ENCODE measurements at places on chromosomes 7 and 10.

DNA sequence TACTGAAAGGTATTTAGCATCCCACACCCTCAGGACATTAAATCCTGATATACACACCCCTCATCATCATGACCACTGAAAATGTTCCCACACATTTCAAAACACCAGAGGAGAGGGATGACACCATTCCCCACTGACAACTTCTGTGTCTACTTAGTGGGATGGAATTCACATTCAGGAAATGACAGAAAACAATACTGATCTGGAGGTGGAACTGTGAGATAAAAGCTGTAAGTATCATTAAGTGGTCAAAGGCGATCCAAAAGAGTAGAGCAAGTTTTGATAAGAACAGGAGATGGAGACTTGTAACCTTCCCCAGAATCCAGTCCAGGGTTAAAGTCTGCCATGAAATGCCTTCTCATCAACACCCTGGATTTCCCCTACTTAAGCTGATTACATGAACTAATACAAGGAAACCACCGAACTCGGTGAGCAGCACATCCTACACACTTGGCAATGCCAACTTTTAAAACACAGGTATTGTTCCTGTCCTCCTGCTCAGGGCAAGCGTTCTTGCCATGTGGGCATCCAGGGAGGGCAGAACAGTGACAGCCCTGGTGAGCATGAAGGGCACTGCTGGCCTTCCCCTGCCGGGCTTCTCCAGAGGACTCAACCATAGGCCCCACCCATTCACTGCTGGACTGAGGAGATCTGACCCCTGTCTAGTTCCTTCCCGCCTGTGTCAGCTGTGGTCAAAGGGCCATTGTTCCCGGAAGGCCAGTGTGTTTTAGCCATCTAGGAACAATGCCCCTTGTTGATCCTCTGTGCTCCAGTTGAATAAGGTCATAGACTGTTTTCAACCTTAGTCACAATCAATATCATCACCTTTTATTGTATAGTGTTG, 85.0 kb downstream of the SGMS1 start:
- peak; percentile 42 for DNase-seq

DNA sequence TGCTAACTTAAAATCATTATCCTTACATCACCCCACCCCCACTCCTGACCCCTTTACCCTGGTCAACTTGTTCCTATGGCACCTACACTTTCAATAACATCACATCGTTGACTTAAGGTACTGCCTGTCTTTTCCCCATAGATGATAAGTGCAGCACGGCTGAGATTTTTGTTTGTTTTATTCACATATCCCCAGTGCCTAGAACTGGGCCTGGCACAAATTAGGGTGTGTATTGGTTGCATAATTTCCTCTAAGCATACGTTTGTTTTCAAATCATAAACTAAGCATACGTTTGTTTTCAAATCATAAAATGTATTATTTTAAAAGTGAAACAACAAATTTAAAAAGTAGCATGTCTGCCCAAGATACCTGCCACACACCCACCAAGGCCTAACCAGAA, 35.3 kb downstream of the ANXA11 start:
- DNase-seq = no peak

- DNase-seq = no peak
Observed at GRCh38 chr10:5545011-5545410, 20.2 kb downstream of the CALML3 start.

- no peak for DNase-seq
Observed at GRCh38 chr10:86862373-86862772, 95.0 kb downstream of the MMRN2 start.

- DNase-seq = no peak
Observed at GRCh38 chr10:58921421-58921855, 255.0 kb upstream of the PHYHIPL start.

- no peak for DNase-seq
Observed at GRCh38 chr10:107415446-107415845, 250.9 kb upstream of the SORCS1 start.

DNA sequence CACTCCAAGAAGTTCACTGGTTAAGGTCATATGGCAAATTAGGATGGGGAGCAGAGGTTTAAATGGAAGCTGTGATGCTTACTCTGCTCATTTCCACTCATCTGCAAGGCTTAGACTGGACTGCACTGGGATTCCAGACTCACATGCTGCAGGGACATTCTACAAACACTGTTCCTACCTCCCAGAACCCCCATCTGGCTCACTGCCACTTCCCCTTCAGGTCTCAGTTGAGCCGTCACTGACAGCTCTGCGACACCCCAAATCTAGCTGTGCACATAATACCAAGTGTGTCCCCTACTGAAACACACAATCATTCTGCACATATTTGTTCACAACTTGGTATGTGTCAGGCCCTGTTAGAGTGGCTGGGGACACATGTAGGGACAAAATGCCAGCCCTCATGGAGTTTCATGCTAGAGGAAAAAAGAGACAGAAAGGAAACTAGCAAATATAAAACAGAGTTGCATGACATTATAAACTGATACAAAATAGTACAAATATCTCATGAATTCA, 5.4 kb downstream of the PRKCQ start:
- DNase-seq = no peak

GRCh38 chr7:157464971-157465886, 128.4 kb downstream of the DNAJB6 start:
- DNase-seq = no peak

DNA sequence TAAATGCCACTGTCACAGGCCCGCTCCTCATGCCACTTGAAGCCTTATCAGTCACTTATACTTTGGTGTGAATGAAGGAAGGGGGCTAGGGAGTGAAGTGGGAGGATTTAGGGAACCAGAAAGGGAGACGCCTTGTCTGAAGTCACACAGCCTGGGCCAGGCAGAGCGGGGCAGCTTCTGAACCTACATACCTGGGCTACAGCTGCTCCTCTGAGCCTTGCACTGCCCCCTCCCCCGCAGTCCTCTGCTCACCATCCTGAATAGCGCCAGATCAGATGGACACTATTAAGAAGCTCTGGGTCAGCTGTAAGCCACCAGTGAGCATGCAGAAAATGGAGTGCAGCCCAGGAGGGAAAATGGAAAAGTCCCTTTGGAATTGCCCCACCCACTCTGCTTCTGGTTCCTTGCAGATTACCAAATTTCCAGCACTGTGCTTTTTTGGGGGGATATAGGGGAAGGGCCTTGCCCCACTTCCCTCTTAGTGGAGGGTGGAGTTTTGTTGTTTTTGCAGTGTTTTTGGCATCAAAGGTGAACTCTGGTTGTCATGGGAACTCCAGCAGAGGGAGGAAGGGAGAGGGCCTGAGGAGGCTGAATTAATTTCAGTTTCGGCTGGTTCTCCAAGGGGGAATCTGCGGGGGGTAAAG, 35.0 kb upstream of the ADCYAP1R1 start:
- DNase-seq = no peak

- DNase-seq = no peak
Observed at GRCh38 chr7:118366363-118366762, 141.9 kb downstream of the ANKRD7 start.

DNA sequence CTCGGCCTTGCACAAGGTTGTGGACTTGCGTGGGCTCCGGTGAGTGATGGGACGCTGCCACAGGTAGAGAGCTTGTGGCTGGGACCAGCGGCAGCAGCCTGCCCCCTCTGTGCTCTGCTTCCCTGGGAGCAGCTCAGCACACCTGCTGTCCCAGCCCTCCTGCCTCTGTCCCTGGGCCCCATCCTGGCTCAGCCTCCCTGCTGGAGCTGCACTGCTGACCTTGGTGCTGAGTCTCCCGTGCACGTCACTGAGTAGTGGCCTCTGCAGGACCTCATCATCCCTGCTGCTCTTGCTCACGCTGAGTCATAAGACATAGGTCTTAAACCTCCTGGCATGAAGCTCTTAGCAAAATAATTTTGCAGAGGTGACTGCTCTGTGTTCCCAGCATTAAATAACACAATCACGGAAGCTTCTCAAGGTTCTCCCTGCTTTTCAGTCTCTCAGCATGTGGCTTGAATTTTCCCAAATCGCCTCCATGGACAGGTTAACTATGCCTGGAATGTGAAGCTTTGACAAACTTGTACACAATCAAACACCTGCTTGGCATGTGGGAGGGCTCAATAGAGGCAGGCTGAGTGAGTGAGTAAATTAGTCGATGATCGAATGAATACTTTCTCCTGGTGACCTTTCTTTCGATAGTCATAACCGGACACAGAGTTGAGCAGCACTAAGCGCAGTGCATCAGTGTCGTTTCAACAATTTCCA, 63.8 kb upstream of the NPS start:
- no peak for DNase-seq

DNA sequence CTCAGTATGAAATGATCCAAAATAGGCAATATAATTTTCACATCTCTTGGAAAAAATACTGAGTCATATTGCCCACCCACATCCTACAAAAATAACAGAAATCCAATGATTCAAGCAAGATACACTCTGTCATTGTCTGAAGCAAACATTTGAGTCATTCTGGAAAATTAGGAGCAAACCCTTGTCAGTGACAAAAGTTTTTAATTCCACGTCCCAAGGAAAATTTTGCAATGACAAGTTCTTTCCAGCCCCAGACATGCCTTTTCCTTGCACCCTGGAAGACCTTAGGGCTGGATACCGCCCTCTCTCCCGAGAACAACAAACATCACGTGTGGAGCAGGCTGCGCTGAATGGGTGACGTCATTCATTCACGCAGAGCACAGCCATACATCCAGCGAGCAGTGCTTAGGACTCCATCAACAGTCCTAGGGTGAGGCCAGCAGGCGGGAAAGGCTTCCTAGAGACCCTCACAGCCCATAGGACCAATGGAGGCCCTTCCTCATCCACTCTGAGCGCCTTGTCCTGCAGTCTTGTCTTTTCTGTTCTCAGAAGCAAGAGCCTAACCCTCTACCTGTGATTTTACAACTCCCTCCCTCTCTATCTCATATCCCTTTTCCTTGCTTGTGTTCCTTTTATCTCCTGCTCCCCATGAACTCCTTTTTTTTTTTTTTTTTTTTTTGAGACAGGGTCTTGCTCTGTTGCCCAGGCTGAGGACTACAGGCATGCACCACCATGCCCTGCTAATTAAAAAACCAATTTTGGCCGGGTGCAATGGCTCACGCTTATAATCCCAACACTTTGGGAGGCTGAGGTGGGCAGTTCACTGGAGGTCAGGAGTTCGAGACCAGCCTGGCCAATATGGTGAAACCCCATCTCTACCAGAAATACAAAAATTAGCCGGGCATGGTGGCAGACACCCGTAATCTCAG, 23.5 kb upstream of the KDM7A start:
- DNase-seq = peak; percentile 13

GRCh38 chr10:130337305-130337640, 201.1 kb downstream of the GLRX3 start:
- DNase-seq = no peak

- peak; percentile 4 for DNase-seq
Observed at GRCh38 chr10:3774018-3774813, 10.8 kb downstream of the KLF6 start.

DNA sequence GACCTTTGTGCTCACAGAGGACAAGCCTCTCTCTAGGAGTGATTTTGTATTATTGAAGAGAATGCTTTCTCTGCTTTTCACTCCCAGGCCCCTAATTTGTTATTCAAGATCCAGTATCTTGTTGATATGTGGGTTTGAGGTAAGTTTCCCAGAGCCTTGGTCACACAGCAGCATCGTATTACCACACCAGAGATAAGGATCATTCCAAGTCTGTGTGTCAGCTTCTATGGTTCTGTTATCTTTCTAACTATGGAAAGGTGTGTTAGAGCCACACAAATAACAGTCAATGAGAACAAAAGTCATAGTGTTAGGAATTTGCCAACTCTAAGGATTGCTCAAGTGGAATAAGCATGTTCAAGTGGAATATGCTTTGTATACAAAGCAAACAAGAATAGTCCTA, 1208.3 kb downstream of the GATA3 start:
- no peak for DNase-seq

DNA sequence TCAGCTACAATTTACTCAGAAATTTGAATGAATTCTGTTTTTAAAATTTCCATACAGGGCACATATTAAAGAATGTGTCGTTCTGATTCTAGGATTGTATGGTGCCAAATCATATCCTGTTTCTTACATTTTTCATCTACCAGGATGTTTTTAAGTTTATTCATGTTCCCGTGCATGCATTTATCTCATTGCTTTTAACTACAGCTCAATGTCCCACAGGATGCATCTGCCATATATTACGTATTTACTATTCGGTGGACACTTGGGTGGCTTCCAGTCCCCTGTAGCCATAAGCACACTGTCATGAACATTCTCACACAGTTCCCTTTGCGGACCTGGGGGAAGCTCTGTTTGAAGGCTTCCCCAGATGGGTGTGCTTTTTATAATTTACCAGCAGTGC, 122.3 kb downstream of the CCDC71L start:
- no peak for DNase-seq
